ENCODE measurements at places on chromosomes 16 and 17. TPM values are rescaled to one million over a fixed set of nuclear protein-coding genes. Genes with fewer than 3 reads are reported as not detected.

DNA sequence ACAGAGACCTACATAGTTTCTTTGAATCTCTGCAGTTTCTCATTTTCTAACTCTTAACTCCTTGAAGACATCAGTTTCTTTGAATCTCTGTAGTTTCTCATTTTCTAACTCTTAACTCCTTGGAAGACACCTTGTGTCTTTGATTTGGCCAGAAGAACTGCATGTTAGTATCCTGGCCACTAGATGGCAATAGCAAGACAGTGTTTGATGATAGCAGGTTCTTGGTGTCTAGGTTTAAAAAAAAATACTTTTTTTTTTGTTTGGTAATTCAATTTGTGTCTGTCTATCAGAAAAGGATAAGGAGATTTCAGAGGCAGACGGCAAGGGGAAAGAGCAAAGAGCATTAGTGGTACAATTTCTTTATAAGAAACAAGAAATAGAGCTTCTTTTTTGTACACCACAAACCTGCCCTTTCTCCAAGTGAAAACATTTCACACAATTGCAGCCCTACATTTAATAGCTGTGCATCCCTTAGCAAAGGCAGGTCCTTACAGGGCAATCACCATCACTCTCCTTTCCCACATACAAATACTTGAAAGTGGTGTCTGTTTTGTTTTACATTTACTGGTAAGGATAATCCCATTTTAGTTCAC lies 1324.9 kb upstream of the CDH8 start:
- no peak overlapping the region for H3K4me3 ChIP-seq
- no peaks in the 10 kb centered on the region for H3K4me1 ChIP-seq
- peak; percentile 52 for DNase-seq
- H3K36me3 ChIP-seq = no peaks in the 10 kb centered on the region
- no peak overlapping the region for H3K27ac ChIP-seq

DNA sequence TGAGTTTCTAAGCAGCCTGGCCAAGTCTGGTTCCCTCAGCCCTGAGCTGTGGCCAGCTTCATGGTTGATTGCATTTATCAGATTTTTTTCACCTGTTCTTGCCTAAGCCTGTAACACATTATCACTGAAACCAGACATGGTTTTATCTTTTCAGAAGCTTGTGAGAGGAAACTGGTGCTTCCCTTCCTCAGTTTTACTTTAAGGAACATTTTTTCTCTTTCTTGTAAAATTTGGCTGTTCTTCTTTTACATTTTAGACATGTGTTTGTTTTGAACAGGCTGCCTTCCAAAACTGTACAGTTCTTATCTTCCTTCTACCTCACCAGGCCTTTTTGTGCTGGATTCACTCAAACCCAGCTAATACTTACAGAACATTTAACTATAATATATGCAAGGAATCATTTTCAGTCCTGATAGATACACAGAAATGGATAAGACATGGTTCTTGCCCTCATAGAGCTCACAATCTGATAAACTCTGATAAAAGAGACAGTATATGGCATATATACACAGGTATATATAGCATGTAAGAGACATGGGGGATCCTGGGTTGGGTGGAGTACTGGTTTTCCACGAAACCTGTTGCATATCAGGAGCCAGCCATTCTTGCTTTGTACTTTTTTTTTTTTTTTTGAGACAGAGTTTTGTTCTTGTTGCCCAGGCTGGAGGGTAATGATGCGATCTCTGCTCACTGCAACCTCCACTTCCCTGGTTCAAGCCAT lies 44.5 kb downstream of the ZNRF1 start:
- H3K4me1 ChIP-seq = no peaks in the 10 kb centered on the region
- peaks cover 3% of the 10 kb centered on the region for H3K36me3 ChIP-seq
- H3K27ac ChIP-seq = no peak overlapping the region
- H3K4me3 ChIP-seq = no peak overlapping the region
- DNase-seq = no peak

MYL11 gene
- 1.1 TPM for total RNA-seq

DNA sequence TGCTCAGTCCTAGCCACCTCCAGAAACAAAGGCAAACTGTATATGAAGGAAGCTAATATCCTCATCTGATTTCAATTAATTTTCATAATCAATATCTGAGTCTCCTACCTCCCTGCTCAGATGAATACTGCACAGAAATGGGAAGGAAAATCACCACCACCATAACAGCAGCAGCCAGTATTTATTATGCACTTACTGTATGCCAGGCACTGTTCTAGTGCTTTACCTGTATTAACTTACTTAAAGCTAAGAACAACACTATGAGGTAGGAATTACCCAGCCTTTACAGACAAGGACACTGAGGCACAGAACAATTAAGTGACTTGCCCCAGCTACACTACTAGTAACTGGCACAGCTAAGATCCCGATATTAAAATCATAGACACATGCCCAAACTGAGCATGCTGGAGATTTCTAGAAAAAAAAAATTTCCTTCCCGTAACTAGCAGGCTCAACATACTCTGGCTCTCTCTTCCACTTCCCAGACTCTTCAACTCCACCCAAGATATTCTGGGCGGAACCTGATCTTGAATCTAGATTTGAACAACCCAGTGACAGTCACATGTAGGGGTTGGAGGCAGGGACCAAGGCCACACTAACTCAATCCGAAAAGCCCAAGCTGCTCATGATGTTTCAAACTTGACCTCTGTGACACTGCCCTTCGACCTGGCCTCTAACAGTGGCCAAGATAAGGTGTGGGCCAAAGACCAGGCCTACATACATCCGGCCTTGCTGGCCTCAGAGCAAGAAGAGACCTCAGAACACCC lies 3.9 kb downstream of the TRIM25 start:
- no peak overlapping the region for H3K27ac ChIP-seq
- peaks cover 27% of the 10 kb centered on the region for H3K27me3 ChIP-seq
- H3K4me1 ChIP-seq = no peaks in the 10 kb centered on the region

GRCh38 chr16:55566432-55567175 lies at the start of gene CAPNS2:
CAPNS2 (plus strand) TSS chr16:55566684; CDS start chr16:55566757, 73 bp downstream.
- no peak for DNase-seq
- H3K27me3 ChIP-seq = no peaks in the 10 kb centered on the region
- no peaks in the 10 kb centered on the region for H3K4me1 ChIP-seq
- no peak within 1 kb of the TSS for H3K4me3 ChIP-seq

TEKT5 gene
- 0.31 TPM for total RNA-seq

TP53TG3F gene
- total RNA-seq = not detected

Measured in endodermal cell (in vitro differentiated cells).